ENCODE measurements at places on chromosomes 6 and 20. TPM values are rescaled to one million over a fixed set of nuclear protein-coding genes. Genes with fewer than 3 reads are reported as not detected.

GRCh38 chr6:147441751-147442150, 66.7 kb upstream of the SAMD5 start:
- no peak for DNase-seq

GRCh38 chr6:71967436-71967835, 81.1 kb downstream of the RIMS1 start:
- no peak for DNase-seq

DNA sequence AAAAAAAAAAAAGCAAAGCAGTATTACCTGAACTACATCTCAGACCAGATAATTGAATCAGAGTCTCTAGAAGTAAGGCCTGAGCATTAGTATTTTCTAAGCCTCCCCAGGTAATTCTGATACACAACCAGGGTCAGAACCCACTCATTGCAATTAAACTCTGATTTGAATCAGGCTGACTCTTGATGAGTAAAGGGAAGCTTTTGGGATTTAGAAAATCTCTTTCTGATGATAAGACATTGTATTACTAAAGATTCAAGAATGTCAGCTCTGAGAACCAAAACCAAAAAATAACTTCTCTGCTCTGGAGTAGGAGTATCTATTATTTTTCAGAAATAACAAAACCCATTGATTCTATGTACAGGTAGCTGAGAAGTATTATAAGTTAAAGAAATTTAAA, 100.1 kb upstream of the COL21A1 start:
- no peak for DNase-seq

DNA sequence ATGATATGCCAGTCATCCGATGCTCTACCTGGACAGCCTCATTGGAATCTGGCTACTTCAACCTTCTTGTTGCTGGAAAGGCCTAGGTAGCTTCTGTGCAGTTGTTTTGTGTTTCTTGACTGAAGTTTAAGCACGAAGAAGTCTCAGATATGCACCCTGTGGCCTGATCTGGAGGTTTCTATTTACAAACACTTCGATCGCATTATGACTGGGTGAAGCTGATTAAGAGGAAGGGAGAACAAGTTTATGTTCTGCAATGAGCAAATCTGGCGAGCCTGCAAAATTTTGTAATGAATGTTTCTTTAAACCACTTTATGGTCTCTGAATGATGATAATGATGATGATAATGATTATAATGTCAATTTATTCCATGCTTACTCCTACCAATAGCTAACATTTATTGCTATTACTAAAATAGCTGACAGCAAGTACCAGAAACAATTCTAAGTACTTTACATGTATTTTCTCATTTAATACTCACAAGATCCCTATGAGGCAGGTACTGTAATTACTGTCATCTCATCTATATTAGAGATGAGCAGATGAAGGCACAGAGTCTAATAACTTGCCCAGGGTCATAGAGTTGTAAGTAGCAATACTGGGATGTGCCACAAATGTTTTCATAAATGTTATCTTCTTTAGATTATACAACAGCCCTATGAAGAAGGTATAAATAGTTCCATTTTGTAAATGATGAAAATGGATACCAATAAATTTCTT, 126.1 kb upstream of the UST start:
- no peak for DNase-seq

The PDE7B gene
- total RNA-seq: 0.07 TPM

The THBD gene
- 0.19 TPM for total RNA-seq

Measured in progenitor cell of endocrine pancreas (in vitro differentiated cells).